AG08396 (cell line): ENCODE measurements at places on chromosomes 6 and 20.

DNA sequence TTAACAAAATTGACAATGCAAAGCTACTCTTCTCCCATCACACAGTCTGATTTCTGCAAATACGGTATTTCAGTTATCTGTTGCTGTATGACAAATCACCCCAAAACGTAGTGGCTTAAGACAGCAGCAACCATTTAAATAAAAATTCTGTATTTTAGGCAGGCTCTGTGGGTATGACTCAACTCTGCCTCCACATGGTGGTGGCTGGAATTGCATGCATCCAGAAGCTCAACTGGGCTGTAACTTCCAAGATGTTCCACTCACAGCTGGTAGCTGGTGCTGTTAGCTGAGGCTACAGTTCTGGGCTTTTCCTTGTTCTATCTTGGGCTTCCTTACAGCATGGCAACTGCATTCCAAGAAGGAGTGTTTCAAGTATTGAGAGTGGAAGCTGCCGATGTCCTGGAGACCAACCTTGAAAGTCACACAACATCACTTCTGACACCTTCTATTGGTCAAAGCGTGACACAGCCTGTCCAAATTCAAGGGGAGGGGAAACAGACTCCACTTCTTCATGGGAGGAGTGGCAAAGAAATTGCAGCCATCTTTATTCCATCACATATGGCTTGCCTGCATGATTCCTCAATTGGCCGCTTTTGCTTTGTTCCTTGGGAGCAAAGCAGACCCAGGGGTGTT lies 39.7 kb upstream of the TULP1 start:
- peak; percentile 43 for DNase-seq

DNA sequence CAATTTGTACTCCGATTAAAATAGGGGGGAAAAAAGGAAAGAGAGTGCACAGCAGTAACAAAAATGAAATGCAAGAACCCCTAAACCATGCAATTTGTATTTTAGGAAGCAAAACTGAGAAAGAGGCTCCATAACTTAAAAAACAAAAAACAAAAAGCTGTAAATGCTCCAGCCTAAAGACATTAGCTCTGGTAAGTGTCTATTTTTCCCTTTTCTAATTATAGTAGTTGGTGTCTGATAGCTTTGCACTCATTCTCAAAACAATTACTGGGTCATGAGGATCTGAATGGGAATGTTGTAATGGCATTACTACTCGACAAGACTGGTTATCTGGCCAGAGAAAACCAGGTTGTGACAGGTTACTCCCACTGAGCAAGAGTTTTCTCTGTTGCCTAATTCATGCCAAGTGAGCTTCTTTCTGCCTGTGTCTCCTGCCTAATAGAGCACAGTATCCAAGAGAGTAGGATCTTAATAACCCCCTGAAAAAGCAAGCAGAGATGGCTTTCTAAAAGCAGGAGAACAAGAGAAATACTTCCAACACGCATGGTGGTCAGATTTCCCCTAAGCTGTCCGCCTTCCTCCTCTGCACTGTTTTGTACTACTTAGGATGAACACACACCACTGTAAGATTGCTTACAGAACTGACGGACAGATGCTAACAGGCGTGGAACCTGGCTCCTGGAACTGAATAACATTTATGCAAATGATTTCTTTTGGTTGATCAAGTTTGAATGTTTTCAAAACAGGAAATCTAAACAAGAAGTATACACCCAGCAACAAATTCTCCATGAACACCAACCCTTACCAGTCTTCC lies 86.4 kb downstream of the FKBP5 start:
- DNase-seq = no peak

- no peak for DNase-seq
Observed at GRCh38 chr20:42611889-42612837, 577.5 kb downstream of the PTPRT start.

- no peak for DNase-seq
Observed at GRCh38 chr6:2147766-2148448, 97.5 kb downstream of the GMDS start.

GRCh38 chr6:77456531-77457248 lies 6.6 kb downstream of the HTR1B start:
- DNase-seq = peak; percentile 77

- DNase-seq = no peak
Observed at GRCh38 chr6:144536079-144536478, 250.9 kb downstream of the UTRN start.

DNA sequence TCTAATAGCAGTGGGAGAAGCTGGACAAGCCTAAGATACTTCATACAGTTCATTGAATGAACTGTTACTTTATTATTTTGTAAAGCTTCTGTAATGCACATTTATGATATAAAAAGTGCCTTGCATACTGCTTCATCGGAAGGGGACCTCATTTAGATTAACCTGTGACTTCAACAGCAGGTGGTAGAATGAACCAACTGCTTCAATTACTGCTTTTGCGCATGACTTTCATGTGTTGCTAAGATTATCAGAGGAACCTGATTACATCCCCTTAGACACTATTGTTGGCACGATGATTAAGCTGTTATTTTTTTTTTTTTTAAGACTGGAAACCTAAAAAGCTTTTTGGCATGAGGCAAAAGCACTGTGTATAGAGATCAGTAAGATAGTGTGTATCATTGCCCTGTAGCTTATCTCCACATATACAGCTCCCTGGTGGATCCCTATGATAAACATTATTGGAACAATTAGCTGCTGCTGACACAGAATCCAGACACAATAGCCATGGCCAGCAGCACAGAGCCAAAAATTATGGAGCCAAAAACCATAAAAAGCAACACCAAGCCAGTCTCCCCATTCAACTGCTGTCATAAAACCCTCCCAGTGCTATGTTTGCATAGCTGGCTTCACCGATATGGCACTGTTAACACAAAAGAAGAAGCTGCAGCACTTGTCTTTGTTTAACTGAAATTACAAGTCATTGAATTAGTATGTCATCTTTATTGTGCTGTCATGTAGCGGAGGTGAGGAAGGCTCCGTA lies 731.6 kb upstream of the MMS22L start:
- no peak for DNase-seq

GRCh38 chr6:109896341-109896740 lies 81.8 kb upstream of the GPR6 start:
- DNase-seq = no peak

DNA sequence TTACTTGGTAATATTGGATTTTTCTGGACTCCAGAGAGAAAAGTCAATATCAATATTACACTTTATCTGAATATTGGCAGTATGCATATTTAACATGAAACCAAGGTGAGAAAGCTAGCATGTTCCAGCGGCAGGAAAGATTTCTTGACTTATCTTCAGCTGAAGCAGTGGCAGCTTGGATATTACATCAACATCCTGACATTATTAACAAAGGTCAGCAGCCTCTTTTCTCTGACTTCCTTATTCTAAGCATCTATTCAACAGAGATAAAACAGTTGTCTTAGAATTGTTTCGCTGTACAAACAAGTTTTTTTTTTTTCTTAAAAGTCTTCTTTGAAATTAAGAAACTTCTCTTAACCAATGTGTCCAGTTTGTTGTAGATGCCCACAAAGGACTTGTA lies 11.8 kb downstream of the DCBLD1 start:
- DNase-seq = no peak

GRCh38 chr6:25008707-25009392 lies 73.1 kb upstream of the RIPOR2 start:
- no peak for DNase-seq

GRCh38 chr6:82616386-82617028 lies 252.9 kb downstream of the TPBG start:
- no peak for DNase-seq

GRCh38 chr6:98627129-98627775 lies 207.1 kb upstream of the POU3F2 start:
- DNase-seq = no peak
